Ovary (tissue), 10 donors: ENCODE measurements at places on chromosomes 11 and 22.

- no peak for DNase-seq
These were observed 10.4 kb downstream of the ALG12 start for GRCh38 chr22:49907807-49908206.

DNA sequence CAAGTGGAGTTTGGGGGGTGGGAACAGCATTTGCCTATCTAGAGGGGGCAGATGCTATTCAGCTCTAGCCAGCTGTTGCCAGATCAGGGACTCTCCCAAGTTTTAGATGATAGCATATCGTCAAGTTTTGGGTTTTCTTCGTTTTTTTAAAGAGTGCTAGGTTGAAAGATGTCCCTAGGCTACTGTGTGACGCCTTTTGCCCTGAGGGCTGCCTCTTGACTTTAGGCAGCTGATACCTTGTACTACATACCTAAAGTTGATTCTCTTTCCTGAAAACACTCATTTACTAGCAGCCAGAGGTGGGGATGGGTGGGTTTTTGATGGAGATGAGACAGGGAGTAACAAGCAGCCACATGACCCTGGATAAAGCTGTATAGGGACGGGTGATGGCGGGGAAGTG, 87.1 kb downstream of the ABTB2 start:
- no peak for DNase-seq

DNA sequence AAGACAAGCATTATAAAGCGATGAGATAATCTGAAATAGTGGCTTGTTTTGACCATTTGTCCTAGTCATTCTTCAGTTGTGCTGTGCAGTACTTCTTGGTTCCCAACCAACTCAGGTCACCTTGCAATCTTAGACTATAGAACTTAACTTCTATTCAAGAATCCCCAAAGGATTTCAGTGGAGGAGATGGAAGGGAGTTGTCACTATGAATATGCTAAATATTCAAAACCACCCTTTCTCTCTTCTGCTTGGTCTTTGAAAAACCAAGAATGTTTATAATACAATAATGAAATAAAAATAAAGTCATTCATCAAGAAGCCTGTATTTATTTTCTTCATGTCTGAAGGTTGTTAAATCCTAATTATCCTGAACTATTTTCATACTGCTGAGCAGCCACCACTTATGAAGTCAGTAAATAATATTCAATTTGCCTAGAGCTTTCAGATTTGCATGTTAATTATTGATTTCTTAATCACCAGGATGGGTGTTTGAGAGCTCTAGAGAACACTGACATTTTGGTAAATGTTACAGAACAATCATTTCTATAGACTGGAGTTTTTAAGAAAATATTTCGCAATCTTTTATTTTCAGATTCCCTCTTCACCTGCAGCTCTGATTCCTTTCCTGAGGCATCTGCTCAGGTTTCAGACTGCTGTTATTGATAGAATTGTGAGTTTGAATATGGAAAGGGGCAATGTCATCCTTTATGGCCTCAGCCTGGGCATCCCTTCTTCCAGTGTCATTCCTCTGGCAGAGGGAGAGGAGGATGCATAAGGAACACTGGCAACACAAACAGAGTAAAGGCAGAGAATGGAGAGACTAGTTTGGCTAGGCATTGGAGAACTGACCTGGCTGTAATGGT, 91.5 kb upstream of the USP47 start:
- DNase-seq, result no peak

GRCh38 chr22:33299245-33299956, 241.2 kb upstream of the SYN3 start:
- no peak for DNase-seq

DNA sequence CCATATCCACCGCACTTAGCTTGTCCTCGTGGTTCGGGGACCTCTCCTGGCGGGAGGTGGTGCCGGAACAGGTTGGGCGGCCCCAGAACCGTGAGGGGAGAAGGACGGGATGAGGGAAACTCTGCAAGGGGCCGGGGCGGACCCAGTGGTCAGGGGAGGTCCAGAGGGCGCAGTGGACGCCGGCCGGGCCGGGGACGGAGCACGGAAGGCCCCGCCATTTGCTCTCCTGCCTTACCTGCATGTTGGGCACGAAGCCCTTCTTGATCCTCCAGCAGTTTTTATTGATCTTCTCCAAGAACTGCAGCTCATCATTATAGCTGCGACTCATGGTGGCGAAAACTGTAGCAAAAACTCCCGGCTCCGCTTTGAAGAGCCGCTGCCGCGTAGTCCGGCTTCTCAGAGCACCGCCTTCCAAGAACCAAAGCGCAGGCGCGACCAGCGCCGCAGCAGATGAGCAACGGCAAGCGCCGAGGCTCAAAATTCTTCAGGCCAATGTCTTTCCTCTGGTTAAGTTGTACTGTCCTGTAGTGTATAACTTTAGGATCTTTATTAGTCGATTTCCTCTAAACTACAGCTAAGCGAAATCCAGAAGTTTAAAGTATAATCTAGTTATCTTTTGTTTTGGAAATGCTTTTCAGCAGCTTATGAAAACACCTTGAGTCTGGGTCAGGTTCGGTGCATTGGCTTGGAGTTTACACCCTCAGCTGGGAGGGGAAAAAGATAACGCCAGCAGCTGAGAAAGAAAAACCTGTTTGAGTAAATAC, at the start of gene RTCB:
Gene RTCB, minus strand, starts transcription at position 419 of the 764 bp plus-strand sequence. Its CDS starts 91 bp downstream, at position 328.
- peak; percentile 95 for DNase-seq

- no peak for DNase-seq
These were observed 57.6 kb downstream of the USP47 start for GRCh38 chr11:11899401-11899800.

GRCh38 chr22:45317551-45318167, 7.9 kb downstream of the FAM118A start:
- DNase-seq, result no peak

DNA sequence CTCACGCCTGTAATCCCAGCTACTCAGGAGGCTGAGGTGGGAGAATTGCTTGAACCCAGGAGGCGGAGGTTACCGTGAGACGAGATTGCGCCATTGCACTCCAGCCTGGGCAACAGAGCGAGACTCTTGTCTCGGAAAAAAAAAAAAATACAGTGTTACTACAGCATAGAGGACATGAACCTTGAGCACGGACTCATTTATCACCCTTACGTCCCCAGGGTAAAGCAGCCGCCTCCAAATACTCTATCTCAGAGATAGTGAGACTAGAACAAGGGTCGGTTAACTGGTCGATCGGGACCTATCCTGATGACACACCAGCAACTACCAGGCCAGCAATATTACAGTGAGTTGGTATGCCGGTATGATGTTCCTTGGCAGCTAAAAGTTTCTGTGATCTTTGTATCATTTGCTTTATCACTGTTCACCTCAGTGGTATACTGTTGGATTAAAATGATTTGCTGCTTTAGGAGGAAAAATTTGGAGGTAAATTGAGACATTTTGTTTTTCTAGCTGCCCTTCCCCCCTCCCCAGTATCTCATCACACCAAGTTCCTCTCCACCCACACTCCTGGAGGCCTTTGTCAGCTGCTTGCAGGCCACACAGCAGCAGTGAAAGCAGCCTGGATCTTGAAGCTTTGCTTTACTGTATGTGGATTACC, 7.0 kb upstream of the SIDT2 start:
- no peak for DNase-seq

DNA sequence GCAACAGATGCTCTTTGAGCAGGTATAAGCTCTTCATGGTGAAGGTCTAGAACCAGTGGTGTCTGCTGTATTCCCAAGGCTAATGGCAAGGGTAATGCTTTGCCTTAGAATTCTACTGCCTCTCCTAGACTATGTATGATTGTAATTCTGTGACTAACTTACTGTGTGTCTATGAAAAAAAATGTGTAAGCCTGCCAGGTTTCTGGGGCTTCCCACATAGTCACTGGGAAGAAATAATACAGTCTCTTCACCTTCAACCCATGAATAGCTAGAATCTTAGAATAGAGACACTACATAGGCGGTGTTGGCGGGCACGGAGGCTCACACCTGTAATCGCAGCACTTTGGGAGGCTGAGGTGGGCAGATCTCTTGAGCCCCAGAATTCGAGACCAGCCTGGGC, 84.1 kb downstream of the C11orf91 start:
- DNase-seq, result no peak

- DNase-seq, result no peak
These were observed 185.8 kb downstream of the TRPC6 start for GRCh38 chr11:101397979-101398378.

DNA sequence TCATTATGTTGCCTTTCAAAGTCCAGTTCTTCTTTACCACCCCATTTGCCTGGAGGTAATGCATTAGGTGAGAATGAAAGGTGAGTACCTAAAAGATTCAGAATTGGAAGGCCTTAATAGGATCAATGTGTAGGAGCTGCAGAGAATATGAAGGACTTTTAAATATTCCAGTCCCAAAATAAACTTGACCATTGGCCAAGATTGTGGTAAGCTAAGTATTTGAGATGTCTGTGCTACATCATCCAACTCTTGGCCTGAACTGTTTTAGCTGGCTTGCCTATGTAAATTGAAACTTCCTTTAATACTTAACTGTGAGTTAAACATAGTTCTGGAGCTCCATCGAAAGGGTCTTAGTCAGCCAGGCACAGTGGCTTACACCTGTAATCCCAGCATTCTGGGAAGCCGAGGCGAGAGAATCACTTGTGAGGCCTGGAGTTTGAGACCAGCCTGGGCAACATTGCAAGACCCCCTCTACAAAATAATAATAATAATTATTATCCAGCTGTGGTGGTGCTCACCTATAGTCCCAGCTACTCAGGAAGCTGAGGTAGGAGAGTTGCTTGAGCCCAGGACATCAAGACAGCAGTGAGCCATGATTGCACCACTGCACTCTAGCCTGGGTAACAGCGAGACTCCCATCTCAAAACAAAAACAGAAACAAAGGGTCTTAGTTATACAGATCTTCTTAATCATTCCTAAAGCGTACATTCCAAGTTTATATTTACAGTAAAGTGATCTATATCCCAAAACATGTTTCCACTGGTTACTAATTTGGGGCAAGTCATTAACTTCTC, 29.8 kb downstream of the MTMR3 start:
- DNase-seq, result no peak

- no peak for DNase-seq
These were observed 152.2 kb downstream of the SPATA19 start for GRCh38 chr11:133693110-133693509.

GRCh38 chr11:85828640-85828978, 17.7 kb upstream of the SYTL2 start:
- DNase-seq, result no peak

- DNase-seq, result no peak
These were observed 62.6 kb downstream of the PPP2R1B start for GRCh38 chr11:111703576-111703975.

DNA sequence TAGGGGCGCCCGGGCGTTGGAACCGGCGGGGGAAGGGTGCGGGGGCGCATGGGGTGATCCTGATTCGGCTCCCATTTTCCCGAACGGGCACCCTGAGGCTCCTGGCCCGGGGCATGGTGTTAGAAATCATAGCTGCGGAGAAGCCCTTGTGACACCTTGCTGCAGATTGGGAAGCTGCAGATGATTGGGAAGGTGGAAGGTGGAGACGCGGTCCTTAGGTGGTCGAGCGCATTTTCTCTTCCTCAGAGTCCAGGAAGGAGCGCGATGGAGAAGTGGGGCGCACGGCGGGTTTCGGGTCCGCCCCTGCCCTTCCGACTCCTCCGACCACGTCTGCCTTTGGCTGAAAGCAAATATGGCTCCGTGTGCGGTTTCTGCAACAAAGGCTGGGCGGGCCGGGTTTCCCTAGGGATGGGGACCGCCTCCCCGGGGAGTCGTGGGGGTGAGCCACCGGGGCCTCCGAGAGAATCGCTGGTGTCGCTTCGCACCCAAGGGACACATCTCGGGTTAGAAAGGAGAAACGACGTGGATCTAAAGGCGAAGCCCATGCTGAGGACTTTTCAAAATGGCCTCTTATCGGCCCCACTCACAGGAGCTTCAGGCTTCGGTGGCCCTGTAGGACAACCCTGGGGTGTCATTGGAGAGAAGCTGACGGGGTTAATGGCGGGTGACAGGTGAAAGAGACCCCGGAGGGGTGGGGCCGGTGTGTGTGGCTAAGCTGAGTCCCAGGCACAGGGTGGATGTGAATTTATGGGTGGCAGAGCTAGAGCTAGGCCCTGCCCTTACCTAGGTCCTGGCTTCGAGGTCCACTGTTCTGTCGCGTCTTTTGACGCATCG, 707 bp upstream of the FTH1 start:
- peak; percentile 32 for DNase-seq
